ENCODE measurements at places on chromosomes 5 and 9.

- DNase-seq, result no peak
These were observed 63.6 kb downstream of the NUP214 start for GRCh38 chr9:131188976-131189375.

GRCh38 chr5:95284572-95285408, at the start of gene MCTP1:
TSS of gene MCTP1 (minus strand) at chr5:95285094.
- no peak for DNase-seq

DNA sequence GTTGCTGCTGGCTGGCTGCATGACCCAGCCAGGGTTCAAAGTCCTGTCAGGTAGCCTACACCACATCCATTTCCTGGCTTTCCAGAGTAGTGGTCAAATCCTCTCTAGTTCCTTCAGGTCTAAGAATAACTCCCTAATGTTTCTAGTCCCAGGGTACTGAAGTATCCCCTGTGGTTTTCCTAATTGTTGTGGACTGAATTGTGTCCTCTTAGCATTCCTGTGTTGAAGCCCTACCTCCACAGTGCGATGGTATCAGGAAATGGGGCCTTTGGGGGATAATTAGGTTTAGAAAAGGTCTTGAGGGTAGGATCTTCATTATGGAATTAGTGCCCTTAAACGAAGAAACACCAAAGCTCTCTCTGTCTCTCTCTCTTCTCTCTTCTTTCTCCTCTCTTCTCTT, 191.8 kb upstream of the CCNG1 start:
- no peak for DNase-seq

- DNase-seq, result no peak
These were observed 144.1 kb downstream of the CETN3 start for GRCh38 chr5:90265545-90265857.

DNA sequence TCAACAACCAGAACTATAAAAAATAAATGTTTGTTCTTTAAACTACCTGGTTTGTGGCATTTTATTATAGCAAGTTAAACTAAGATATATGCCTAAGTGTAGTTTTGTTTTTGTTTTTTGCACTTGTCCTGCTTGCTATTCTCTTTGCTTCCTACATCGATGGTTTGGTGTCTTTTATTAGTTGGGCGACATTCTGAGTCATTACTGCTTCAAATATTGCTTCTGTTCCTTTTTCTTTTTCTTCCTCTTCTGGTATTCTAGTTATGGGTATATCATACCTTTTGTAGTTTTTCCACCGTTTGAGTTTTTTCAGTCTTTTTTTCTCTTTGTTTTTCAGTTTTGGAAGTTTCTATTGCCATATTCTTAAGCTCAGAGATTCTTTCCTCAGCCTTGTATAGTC, 86.9 kb downstream of the MACIR start:
- no peak for DNase-seq

All from large intestine (tissue), 12 donors.